ENCODE measurements at places on chromosomes 6 and 20.

DNA sequence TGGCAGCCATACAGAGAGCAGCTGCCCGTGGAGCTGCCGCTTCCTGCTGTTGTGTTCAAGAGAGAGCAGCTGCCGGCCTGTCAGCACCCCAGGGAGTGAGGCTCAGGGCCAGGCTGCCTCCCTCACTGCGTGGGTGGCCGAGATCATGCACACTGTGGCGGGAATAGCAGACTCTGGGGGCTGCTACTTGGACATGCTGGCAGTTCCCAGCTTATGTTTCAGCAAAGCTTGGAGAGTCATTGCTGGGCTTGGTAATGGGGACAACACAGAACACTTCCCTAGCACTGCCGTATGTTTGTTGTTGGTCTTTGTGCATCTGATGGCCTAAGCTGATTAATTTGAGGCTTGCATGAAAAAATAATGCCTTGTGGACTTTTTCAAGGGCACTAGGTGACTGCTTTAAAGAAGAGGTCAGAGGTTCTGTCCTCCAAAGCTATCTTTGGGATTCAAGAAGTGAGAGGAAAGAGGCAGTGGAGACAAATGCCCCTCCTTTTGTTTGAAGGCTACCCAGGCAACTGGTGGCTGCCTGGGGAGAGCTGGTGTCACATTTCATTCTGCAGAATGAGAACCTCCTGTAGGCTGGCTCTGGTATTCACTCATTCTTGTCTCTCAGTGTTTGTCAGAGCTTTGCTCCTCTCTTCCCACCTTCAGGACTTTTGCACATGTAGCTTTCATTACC, 18.8 kb downstream of the MRAP2 start:
- no peak for DNase-seq

DNA sequence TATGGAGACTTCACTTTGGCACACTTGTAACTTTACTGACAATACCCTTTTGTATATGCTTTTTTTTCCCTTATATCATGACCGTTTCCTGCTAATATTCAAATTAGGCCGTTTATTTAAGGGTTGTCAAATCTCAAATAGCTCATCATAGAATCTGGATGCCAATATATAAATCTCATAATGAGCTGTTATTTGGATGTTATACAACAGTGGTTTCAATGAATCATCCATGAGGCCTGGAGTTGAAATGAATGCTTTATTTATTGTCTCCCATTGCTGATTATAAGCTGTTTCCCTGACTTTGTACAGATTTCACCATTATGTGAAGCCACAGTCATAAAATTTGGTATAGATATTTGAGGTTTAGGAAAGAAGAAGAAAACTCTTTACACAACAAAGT, 256.1 kb downstream of the PLCB1 start:
- DNase-seq: no peak

DNA sequence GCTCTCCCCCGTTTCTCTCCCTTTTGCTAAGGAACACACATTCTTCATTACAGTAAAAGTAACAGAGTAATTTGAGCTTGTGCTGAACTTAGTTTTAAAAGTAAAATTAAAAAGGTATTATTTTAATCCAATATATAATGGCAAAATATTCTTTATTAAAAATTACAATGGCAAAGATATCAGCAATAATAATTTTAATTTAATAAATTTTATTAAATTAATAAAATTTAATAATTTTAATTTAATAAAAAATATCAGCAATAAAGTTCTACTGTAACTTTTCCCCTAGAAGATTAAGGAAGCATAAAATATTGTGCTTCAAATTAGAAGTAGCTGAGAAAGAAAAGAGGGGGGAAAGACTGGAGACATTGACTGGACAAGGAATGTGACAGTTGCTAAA, 32.5 kb downstream of the DSE start:
- no peak for DNase-seq

DNA sequence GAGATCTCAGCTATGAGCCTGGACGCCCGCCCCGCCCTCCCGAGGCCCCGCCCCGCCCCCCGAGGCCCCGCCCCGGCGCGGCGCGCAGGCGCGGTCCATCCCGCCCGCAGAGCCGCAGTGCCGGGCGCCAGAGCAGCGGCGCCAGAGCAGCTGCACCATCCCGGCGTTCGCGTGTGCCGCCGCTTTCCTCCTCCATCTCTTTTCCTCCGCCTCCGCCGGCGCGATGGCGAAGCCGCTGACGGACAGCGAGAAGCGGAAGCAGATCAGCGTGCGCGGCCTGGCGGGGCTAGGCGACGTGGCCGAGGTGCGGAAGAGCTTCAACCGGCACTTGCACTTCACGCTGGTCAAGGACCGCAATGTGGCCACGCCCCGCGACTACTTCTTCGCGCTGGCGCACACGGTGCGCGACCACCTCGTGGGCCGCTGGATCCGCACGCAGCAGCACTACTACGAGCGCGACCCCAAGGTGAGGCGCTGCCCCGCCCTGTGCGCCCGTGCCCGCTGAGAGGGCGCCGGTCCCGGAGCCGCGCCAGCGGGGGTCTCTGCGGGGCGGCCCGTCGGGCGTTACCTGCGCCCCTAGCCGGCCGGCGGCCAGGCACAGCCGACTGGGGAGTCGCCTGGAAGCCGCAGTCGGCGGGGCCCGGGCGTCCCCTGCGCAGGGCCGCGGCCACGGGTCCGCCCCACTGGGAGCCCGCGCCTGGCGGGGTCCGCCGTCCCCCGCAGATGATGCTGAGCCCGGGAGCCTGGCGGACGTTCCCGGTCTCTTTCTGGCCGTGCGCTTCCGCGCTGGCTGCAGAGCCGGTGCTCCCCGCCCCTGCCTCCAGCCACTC, at the start of gene PYGB:
Gene PYGB, plus strand, starts transcription at position 130 of the 830 bp plus-strand sequence. Its CDS starts 94 bp downstream, at position 224.
- DNase-seq: peak; percentile 72

- DNase-seq: no peak
These were observed 71.1 kb downstream of the CDH22 start for GRCh38 chr20:46237227-46237626.

GRCh38 chr20:61126369-61127195, 125.5 kb upstream of the CDH4 start:
- DNase-seq: no peak

GRCh38 chr6:118876198-118876597, 17.8 kb upstream of the ASF1A start:
- DNase-seq: no peak

- DNase-seq: no peak
These were observed 267.2 kb downstream of the ADGRG6 start for GRCh38 chr6:142568857-142569597.

DNA sequence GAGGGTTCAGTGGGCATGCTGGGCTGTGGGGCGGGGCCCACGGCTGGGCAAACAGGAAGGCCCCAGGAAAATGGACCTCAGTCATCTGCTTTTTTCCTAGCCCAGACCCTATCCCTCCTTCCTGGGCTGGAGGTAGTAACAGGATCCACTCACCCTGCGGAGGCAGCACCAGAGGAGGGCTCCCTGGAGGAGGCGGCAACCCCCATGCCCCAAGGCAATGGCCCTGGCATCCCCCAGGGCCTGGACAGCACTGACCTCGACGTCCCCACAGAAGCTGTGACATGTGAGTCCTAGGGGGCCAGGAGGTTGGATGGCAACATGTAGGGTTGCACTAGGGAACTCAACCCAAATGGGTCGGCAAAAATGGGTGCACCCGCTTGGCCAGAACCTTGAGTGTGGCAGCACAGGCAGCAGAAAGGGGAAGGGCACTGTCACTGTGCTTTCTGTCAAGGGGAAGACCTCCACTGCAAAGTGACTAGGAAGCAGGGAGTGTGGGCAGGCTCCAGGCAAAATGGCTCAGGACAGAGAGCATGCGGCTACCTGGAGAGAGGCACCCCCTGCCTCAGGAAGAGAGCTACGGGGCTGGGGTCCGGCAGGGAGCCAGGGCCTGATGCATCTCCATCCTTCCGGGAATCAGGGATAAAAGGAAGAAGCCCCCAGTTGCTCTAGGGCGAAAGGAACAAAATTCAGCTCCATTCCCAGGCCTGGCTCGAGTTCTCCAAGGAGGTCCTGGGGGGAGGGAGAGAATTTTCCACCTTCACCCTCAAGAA, 7.9 kb downstream of the MDFI start:
- DNase-seq: no peak

- DNase-seq: peak; percentile 99
These were observed 16.6 kb upstream of the CCDC167 start for GRCh38 chr6:37516076-37516919.

GRCh38 chr6:161128230-161128629, 136.7 kb downstream of the MAP3K4 start:
- peak; percentile 11 for DNase-seq

GRCh38 chr6:291697-292505, at the start of gene DUSP22:
TSS of gene DUSP22 (plus strand) at chr6:292487. CDS start at chr6:292540, 53 bp downstream.
- peak; percentile 82 for DNase-seq

DNA sequence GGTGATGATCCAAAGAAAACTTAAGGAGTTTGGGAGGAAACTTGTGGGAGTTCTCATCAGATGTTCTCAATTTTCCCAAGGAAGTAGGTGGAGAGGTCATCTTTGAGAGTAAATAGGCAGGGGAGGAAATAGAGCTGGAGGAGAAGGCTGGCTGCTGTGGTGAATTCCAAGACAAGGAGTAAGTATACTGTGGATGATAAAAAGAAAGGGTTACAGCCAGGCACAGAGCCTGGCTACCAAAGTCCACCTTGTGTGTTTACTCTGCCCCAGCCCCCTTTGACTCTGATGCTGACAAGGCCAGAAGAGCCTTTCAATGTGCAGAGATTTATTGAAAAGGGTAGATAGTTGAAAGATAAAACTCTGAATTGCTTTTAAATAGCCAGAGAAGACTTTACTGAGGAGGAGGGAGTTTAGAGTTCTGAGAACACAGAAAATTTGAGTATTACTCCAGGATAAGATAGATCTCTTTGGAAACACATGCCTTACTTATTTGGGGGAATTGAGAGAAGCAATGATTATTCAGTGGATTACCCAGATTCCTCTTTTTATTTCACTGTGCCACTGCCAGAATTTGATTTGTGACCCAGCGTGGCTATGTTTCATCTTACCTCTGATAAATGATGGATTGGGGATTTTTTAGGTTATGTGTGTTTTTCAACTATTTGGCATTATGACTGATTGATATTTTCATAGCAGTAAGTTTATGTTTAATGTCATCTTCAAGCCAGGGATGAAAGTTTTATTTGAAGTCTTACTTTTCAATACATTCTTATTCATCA, 182.6 kb upstream of the JAG1 start:
- DNase-seq: no peak

DNA sequence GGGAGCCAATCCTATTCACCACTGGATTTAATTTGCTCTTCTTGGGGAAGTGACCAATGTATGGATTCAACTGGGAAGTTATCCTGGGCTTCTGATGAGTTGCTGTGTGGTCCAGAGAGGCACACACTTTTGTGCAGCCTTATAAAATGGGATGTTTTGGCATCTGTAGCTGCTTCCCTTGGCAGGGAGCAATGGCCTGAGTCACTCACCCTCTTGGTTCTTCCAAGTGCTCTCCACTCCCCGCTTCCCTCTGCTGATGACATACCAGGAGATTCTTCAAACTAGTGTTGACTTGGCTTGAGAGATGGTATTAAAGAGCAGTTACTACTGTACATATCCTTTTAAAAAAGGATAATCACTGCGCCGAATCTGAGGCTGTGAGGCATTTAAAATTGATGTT, 105.8 kb downstream of the JARID2 start:
- DNase-seq: no peak

DNA sequence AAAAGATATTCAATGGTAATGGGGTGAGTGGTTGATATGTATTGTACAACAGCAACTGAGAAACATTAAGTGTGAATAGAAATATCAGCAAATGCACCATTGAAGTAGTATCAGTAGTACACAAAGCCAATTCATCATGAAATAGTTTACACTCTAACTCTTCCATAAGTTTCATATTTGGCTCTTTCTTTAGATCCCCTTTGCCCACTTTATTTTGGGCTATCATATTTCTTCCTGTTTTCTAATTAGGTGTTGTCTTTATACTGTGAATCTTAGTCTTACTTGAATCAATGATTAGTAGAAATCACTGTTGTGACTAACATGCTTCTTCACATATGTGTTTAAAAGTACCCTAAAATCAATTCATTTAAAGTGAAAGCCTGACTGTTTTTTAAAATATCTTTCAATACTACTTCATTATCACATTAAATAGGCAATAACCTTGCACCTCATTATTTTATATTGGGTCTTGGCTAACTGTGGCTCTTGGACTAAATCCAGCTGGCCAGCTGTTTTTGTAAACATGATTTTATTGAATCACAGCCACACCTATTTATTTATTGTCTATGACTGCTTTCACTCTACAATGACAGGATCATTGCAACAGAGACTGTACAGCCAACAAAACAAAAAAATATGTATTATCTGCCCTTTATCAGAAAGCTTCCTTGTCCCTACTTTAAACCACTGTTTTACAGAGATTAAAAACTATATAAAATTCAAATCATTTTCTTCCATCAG, 38.9 kb downstream of the EYS start:
- no peak for DNase-seq

- DNase-seq: no peak
These were observed 207.4 kb downstream of the FNDC1 start for GRCh38 chr6:159376516-159377158.
